Stimulated activated CD4-positive, alpha-beta T cell treated with anti-CD3 and anti-CD28 coated beads, Interleukin-15, amount 100 ng/mL, for 1 hour (primary cell): ENCODE measurements at places on chromosomes 2 and 18.

GRCh38 chr2:239534581-239535412, 134.0 kb upstream of the HDAC4 start:
- DNase-seq, result no peak

DNA sequence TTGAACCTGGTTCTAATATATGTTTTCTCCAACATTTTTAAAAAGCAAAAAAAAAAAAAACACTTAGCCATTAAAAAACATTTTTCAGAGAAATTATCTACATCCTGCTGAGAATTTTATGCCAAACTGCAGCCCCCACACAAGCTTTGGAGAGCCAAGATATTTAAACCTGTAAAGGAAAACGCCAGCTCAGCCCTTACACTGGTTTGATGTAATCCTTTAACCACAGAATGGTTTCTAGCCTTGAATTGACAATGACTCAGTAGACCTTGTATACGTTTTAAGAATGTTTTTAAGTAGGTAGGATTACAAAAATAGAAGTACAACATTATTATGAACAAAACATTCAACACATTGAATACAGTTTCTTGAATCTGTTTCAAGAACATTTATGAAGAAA, 113.6 kb downstream of the BABAM2 start:
- no peak for DNase-seq

- no peak for DNase-seq
Observed at GRCh38 chr2:84477886-84478285, 18.8 kb upstream of the SUCLG1 start.

- DNase-seq, result no peak
Observed at GRCh38 chr2:237092506-237092905, 6.8 kb downstream of the COPS8 start.

DNA sequence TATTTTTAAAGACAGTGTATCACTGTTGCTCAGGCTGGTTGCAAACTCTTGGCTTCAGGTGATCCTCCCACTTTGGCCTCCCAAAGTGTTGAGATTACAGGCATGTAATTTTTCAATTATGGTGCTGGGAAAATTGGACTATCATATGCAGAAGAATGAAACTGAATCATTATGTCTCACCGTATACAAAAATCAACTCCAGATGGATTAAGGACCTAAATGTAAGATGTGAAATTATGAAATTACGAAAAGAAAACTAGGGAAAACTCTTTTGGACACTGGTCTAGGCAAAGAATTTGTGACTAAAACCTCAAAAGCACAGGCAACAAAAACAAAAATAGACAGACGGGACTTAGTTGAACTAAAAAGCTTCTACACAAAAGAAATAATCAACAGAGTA, 31.2 kb downstream of the MAP3K2 start:
- DNase-seq, result no peak

GRCh38 chr2:237955640-237956401, 11.0 kb upstream of the UBE2F start:
- no peak for DNase-seq
